ENCODE measurements at places on chromosomes 11 and 22. TPM values are rescaled to one million over a fixed set of nuclear protein-coding genes. Genes with fewer than 3 reads are reported as not detected.

Gene PUS3
- 10.7 TPM for total RNA-seq

Gene SMTNL1
- total RNA-seq: not detected

Gene CRYBB2
- not detected for total RNA-seq

Gene THYN1
- 26.5 TPM for total RNA-seq

Gene MCAT
- 14.3 TPM for total RNA-seq

Gene FGF3
- not detected for total RNA-seq

Gene HTR3A
- total RNA-seq: not detected

Gene GNG3
- not detected for total RNA-seq

Gene GAL3ST1
- not detected for total RNA-seq

Gene BUD13
- total RNA-seq: 14.1 TPM

Gene SMC1B
- total RNA-seq: not detected

Gene GGT5
- 3.3 TPM for total RNA-seq

Gene CRYBB3
- not detected for total RNA-seq

Gene CALCB
- total RNA-seq: 0.16 TPM

Gene PLAAT5
- not detected for total RNA-seq

Gene TMEM151A
- total RNA-seq: 0.16 TPM

Data from hair follicle dermal papilla cell (primary cell).